ENCODE measurements at places on chromosomes 12 and 14.
A peak's percentile ranks its signal among the peaks of the same experiment; 100 is the strongest.

DNA sequence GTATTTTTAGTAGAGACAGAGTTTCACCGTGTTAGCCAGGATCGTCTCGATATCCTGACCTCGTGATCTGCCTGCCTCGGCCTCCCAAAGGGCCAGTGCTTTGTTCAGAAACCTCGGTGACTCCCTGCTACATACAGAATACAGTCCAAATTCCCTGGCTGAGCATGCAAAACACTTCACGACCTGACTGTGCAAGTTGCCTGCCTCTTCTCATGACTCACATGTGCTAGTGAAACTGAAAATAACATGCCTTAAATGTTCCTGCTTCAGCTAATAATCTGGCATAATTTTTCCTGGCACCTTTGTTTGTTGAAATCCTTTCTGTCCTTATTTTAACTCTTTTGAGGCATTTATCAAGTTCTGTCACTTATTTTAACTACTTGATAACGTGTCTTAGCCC, 8.2 kb downstream of the DMAC2L start:
- no peak for DNase-seq

DNA sequence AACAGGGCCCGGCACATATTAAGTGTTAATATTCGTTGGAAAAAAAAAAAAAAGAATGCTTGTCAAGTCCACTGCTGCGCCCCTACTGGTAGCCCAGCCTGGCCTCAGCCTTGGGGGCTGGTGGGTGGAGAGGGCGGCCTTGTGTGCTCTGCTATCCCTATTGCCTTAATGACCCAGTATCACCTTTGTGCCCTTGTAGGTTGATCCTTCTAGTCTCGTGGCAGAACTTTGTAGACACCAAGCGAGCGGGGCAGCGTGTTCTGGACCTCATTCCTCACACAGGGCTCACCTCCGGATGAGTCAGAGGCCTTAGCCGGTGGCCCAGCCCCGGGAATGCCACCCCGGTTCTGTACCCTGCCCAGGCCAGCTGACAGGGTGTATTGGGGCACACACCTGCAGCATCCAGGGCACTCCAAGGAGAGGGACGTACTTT, 1.8 kb upstream of the RCOR1 start:
- DNase-seq: no peak

- no peak for DNase-seq
Measured at GRCh38 chr12:38448991-38449390, 132.4 kb downstream of the ALG10B start.

DNA sequence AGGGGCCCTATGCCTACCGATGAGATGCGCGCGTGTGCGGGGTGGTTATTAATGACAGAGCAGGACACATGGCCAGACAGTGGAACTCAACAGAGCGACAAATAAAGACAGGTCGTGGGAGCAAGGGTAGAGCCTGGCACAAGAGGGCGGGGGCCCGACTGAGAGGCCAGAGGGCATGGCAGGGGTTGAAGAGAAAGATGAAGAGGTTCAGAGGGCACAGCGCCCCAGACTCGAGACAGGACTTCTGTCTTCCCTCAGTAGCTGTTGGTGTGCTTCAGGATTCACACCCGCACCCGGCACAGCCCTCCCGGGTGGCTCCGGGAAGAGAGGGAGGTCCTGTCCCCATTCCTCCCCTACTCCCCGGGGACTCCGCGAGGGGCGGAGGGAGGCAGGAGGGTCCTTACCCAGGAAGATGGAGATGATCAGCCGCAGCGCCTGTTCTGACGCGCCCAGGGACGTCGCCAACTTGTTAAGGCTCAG, 366 bp downstream of the LPCAT3 start:
- DNase-seq: peak; percentile 9
